ENCODE measurements at places on chromosomes 3 and 15.

- no peak for DNase-seq
Observed at GRCh38 chr3:49791571-49791970, 5.2 kb upstream of the IP6K1 start.

DNA sequence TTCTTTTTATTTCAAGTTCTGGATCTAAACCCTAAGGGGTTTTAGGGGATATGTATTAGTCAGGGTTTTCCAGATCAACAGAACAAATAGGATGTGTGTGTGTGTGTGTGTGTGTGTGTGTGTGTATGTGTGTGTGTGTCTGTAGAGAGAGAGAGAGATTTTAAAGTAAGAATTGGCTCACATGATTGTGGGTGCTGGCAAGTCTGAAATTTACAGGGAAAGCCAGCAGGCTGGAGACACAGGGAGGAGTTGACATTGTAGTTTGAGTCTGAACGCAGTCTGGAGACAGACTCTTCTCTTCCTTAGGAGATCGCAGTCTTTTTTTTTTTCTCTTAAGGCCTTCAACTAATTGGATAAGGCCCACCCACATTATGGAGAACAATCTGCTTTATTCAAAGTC, 428.8 kb upstream of the TBL1XR1 start:
- no peak for DNase-seq

GRCh38 chr3:15329046-15330005, 3.1 kb downstream of the SH3BP5 start:
- DNase-seq: no peak

DNA sequence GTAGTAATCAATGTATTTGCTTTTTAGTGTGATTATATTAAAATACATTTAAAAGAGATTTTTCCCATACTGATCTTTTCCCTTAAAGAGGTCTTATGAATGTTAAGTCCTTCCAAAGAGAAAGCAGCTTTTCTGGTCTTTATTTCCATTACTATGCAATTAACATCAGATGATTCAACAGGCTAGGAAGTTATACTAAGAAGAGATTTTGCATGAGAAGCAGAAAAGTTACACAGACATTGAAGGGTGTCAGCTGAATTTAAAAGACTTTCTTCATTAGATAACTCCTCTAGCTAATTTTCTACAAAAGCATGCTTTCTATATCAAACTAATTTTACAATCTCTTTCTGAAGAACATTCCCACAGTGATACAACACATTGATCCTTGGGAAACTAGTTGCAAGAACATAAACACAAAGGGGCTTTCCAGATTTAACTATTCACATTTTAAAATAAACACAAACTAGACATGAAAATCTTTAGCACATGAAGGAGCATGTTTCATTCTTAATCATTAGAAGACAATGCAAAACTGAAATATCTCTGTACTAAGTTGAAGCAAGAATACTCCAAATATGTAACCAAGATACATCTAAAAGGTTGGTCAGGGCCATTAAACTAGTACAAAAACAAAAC, 965.8 kb downstream of the ROBO1 start:
- no peak for DNase-seq

- DNase-seq: no peak
Observed at GRCh38 chr3:64756398-64756986, 68.7 kb upstream of the ADAMTS9 start.

GRCh38 chr3:45909542-45909941, 23.2 kb downstream of the CCR9 start:
- no peak for DNase-seq

DNA sequence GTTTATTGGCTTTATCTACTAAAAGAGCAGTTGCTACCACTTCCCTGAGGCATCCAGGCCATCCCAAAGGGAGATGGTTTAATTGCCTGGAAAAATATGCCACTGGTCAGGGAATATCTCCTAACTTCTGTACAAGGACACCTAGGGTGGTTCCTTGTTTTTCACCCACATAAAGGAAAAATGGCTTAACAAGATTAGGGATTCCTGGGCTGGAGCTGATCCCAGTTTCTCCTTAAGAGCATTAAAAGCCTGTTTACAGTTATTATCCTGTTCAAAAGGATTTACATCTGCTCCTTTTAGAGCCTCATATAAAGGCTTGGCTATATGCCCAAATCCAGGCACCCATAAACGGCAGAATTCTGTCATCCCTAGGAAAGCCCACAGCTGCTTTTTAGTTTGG, 70.2 kb upstream of the WNT7A start:
- DNase-seq: no peak

DNA sequence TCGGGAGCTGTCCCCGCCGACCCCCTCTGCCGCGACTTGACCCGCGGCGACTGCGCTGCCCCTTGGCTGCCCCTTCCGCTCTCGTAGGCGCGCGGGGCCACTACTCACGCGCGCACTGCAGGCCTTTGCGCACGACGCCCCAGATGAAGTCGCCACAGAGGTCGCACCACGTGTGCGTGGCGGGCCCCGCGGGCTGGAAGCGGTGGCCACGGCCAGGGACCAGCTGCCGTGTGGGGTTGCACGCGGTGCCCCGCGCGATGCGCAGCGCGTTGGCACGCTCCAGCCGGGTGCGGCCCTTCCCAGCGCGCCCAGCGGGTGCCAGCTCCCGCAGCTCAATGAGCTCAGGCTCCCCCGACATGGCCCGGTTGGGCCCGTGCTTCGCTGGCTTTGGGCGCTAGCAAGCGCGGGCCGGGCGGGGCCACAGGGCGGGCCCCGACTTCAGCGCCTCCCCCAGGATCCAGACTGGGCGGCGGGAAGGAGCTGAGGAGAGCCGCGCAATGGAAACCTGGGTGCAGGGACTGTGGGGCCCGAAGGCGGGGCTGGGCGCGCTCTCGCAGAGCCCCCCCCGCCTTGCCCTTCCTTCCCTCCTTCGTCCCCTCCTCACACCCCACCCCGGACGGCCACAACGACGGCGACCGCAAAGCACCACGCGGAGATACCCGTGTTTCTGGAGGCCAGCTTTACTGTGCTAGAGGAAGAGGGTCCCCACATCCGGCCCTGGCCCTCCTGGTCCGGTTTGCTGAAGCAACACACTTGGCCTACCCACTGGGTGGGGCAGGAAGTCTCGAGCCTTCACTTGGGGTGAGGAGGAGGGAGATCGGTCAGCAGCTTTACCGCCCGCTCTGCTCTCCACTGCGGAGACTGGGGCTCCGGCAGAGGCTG, at the start of gene RASSF1:
Gene RASSF1, minus strand, starts transcription at position 389 of the 882 bp plus-strand sequence. Its CDS starts 31 bp downstream, at position 358.
- DNase-seq: no peak

DNA sequence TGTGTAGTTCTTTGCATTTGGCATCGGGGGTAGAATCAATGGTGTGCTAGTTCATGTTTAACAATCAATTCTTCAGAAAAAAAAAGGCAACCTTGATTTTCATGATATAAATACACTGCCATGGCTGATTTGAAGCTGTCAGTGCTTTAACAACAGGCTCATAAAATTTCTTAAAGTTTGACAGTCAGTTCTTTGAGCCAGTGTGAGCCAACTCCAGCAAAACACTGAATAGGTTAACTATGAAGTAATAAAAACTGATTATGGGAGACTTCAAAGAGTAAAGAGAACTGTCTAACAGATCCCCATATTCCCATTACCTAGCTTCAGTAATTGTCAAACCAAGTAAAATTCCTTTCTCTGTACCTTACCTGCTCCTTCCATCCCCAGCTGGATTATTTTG, 241.7 kb upstream of the SUCLG2 start:
- no peak for DNase-seq

- DNase-seq: no peak
Observed at GRCh38 chr15:93360976-93361375, 272.0 kb upstream of the RGMA start.

DNA sequence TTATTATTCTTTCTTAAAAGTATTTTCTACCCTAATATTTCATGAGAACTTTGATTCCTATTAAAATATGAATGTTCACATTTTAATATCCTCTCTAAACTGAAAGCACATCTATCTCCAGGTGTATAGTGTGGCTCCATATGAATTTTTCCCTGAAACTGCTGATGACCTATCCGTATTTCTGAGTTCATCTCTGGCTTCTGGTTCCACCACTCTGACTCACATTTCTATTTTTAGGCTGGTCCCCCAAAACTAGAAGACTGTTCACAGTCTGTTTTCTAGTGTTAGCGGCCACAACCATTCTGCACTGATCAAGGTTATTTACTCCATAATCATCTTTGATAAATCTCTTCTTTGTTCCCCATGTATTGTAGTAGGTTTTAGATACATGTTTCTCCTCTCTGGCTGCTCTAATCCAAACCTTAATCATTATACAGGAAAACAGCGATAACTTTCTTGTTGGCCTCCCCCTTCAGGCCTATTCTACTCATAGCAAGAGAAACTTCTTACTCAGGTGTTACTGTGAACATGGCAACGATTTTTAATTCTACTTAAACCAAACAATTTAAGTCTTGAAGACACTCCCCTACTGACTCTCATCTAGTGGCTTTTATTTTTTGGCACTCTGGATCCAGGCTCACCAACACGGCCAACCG, 12.8 kb downstream of the ADPGK start:
- DNase-seq: no peak

- DNase-seq: no peak
Observed at GRCh38 chr3:24972491-24972890, 455.6 kb upstream of the RARB start.

DNA sequence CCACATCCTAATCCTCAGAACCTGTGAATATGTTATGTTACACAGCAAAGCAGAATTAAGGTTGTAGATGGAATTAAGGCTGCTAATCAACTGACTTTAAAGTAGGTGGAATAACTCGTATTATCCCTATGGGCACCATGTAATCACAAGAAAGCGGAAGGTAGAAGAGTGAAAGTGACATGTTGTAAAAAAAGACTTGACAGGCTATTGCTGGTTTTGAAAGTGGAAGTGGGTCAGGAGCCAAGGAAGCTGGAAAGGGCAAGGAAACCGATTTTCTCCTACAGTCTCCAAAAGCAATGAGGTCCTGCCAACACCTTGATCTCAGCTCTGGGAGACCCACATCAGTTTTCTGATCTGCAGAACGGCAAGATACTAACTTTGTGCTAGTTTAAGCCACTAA, 6.6 kb downstream of the TP63 start:
- DNase-seq: no peak

- DNase-seq: no peak
Observed at GRCh38 chr15:26477044-26477443, 295.8 kb downstream of the GABRB3 start.

DNA sequence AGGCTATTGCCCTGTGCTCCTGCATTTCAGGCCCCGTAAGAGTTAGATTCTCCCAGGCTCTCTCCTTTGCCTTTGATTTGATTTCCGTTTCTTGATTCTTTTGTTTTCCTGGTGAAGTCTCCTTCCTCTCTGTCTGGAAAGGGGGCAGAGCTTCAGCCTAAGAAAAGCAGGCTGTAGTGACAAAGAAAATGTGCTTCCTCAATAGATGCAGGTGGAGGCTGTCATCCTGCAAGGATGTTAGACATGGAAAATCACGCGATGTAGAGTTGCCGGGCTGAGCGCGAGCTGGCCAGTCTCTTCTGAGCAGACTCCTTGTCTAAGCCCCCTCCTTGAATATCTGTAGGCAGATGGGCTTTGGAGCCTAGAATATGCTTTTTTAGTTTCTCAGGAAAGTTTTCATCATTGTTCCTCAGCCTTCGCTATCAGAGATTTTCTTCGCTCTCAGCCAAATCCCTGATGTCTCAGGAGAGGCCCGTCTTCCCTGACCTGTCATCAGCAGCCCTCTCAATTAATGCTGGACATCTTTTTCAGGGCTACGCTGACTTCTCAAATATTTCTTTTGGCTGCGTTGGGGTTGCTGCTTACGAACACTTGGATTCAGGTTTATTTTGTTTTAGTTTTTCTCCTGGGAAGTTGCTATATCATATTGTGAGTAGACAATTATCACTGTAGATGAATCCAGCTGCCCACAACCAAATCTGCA, 163.6 kb downstream of the ITPR1 start:
- DNase-seq: no peak

GRCh38 chr3:64668582-64669510, 19.0 kb downstream of the ADAMTS9 start:
- no peak for DNase-seq

GRCh38 chr3:118544458-118544857, 490.2 kb downstream of the IGSF11 start:
- no peak for DNase-seq

GRCh38 chr3:179765396-179765795, 112.6 kb downstream of the USP13 start:
- no peak for DNase-seq

GRCh38 chr3:122679882-122680474, 661 bp upstream of the PARP14 start:
- DNase-seq: no peak

DNA sequence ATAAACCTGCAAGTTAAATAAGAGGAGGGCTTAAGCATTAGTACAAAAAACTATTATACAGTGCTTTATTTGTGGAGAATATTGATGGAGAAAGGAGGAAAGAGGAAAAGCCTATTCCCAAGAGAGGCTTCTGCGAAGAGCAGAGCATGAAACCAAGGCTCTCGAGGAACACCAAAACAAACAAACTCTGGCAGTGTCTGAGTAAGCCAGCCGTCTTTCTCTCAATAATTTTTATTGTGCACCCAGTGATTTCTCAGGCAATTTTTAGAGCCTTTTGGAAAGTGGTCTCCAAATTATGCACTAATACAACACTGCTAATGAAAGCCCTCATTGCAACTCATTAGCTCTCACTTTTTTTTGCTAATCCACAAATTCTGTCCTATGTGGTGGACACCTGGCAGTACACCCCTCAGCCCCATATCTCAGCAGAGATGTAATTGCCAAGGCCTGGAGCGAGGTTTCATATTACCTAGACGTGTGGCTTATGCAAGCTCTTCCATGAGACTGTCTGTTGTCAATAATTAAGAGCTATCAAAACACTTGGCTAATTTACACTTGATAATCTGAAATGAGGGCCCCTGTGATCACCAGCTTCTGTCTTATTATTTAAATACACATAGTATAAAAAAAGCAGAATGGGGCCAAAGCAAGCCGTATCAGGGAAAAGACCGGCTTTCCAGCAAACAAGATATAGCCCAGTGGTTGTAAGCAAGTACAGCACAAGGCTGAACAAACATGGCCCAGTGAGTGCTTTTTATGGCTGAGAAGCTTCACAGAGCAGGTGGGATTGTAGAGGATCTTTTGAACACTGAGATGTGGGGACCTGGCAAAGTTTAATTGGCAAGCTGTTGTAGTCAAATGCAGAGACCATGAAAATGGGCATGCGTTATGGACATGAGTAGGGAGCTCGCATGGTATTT, 216.9 kb downstream of the ROBO2 start:
- no peak for DNase-seq

GRCh38 chr3:101954936-101955335, 105.6 kb downstream of the NFKBIZ start:
- no peak for DNase-seq

- no peak for DNase-seq
Observed at GRCh38 chr3:87436781-87437543, 160.6 kb upstream of the POU1F1 start.

- DNase-seq: no peak
Observed at GRCh38 chr3:133989936-133990702, 39.6 kb downstream of the SLCO2A1 start.

Measured in glomerular endothelial cell (primary cell).